Sciatic nerve (tissue), 2 donors: ENCODE measurements at places on chromosomes 7 and 10. TPM values are rescaled to one million over a fixed set of nuclear protein-coding genes. Genes with fewer than 3 reads are reported as not detected.

LHPP gene
- total RNA-seq, result 347 TPM

SSC4D gene
- 0.58 TPM for total RNA-seq

GRM8 gene
- total RNA-seq, result 1.8 TPM

WEE2 gene
- not detected for total RNA-seq

TSPAN13 gene
- total RNA-seq, result 30.7 TPM

HTRA1 gene
- total RNA-seq, result 123 TPM

PCLO gene
- total RNA-seq, result 0.98 TPM

NRCAM gene
- 17.4 TPM for total RNA-seq

HYAL4 gene
- total RNA-seq, result not detected

CLDN15 gene
- 17.4 TPM for total RNA-seq

CALHM3 gene
- not detected for total RNA-seq

RELN gene
- total RNA-seq, result 168 TPM

SFTPD gene
- total RNA-seq, result 0.36 TPM

WNT8B gene
- not detected for total RNA-seq

SLC26A5 gene
- 0.71 TPM for total RNA-seq

RAMP3 gene
- 59.6 TPM for total RNA-seq
